ENCODE measurements at places on chromosomes 13 and 19.

GRCh38 chr19:45001087-45001739, at the start of gene RELB:
Gene RELB (plus strand): TSS chr19:45001464. CDS start chr19:45001580, 116 bp downstream.
- DNase-seq, result peak; percentile 99

DNA sequence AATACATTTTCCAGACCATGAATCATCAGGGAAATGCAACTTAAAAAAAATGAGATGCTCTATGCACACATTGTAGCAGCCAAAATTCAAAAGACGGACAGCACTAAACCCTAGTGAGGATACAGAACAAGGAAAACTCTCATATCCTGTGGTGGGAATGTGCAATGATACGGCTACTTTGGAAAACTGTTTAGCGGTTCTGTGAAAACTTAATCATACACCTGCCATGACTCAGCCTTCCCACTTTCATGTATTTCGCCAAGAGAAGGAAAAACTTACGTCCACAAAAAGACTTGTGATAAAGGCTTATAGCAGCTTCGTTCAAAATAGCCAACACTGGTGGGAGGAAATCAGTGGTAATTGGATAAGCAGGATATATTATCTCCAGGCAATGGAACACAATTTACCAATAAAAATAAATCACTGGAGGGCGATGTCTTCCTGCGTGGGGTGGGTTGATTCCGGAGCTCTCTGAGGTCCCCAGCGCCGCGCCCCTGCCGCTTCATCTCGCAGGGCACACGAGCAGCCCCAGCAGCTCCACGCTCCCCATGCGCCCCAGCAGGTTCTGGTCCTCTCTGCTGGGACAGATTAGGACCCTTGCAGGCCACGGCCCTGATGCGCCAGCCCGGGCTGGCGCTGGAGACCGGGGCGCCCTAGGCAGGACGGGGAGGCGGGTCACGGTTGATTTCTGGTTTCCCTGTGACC, 97.2 kb upstream of the ARHGEF7 start:
- no peak for DNase-seq

DNA sequence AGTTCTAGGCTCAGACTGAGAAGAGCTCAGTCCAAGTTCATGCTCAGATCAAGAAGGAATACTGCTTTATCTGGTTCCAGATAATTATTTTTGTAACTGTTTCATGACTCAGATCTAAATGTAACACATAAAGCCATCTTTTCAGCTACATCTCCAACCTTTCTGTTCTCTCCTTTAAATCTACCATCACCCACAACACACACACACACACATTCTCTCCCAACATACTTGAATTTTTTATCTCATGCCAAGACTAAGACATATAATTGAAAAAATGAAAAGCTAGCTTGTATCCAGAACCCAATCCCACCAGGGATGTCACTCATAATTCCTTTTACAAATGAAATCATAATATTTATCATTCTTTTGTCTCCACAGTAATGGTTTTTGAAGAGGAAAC, 7.6 kb downstream of the KATNAL1 start:
- DNase-seq, result no peak

DNA sequence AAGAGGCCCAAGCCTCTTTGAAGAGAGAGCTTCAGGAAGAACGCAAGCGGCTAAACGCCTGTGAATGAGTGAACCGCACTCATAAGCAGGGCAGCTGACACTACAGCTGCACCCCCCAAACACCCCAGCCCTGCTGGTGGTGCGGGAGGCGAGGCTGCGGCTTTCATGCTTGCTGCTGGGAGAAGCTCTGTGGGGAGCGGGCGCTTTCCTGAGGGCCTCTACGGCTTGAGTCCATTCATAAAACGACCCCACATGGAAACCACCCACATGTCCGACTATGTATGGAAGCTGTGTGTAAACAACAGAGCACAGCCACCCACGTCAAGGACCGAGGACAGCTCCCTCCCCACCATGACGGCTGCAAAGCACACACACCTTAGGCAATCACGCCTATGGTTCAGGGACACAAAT, 5.5 kb downstream of the AP3D1 start:
- no peak for DNase-seq

DNA sequence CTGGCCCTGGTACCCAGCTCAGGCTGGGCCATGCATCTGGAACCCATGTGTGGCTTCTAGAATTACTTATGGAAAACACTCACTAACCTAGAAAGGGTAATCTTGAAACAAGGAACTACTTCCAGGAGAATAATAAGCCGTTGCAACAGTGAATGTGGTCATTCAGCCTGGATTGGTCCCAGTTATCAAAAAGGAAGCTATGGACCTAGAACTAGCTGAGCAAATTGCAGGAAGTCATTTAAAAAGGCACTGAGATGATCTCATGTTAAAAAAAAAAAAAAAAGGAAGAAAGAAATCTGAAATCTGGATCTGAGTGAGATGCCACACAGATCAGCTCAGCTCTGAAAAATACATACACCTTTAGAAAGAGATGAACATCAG, 59.6 kb downstream of the DCT start:
- DNase-seq, result no peak

- DNase-seq, result no peak
Observed at GRCh38 chr19:418761-419671, 10.1 kb upstream of the C2CD4C start.

DNA sequence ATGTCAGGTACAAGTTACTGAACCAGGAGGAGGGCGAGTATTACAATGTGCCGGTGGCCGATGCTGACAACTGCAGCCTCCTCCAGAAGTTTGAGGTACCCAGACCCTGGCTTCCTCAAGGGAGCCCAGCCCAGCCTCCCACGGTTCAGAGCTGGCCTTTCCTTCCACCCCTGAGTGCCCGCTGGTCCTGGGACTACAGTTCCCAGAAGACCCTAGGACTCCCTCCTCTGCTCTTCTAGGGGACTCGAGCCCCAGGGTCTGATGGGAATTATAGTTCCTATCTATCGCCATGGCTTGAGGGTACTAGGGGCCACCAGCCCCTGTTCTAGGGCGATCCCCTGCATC, 11.0 kb downstream of the PRKCG start:
- no peak for DNase-seq

GRCh38 chr19:5536337-5536894, 31.3 kb downstream of the TINCR start:
- no peak for DNase-seq

DNA sequence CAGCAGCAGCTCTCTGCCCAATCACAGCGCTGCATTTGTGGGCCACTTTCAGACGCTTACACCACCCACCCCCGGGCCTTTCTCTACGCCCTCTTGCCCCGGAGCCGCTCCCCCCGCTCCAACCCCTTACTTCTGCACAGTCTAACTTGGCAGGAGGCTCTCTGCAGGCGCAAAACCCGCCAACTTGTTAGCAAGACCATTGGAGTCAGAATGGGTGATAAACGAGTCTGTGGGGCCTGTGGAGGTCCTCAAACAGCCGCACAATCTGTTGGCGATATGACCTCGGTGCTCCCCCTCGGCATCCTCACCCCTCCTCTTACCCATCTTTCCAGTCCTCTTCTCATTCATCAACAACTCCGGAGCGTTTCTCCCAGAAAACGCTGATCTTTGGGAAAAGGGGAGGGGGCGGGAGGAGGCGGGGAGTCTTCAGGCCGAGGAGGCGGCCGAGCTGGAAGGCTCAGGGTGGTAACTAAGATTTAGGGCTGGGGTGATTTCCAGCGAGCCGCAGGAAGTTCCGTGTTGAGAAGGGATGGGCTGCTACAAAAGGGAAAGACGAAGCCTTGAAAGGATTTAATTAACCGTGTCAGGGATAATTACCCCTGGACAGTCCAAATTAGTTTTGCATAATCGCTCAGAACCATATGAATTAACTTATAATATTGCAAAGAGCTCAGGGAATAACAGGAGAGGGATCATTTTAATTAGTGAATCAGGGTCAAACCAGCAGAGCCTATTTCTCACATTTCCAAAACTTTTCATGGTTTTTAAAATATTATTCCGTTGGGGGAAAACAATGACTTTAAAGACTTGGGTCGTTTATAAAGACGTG, 4.1 kb downstream of the SOX21 start:
- peak; percentile 27 for DNase-seq

DNA sequence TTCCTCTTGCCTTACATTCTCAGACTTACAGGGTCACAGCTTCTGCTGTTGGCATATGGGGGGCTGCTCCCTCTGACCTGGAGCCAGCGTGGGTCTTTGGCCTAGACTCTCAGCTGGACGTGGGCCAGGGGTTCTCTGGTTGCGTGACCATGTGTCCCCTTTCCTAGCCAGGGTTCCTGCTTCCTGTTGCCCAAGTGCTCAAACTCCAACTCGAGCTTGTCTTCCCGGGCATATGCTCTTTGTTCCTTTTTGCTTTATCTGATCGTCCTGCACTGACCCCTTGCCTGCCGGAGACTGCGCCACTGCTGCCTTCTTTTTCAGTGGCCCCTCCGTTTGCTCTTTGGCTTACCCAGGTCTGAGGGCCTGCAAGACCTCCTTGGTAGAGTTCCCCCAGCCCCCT, 25.3 kb upstream of the GPR183 start:
- DNase-seq, result no peak

GRCh38 chr13:99103536-99103935, 97.1 kb upstream of the UBAC2 start:
- DNase-seq, result no peak

Data from stimulated activated CD8-positive, alpha-beta memory T cell treated with anti-CD3 and anti-CD28 coated beads, Interleukin-4, amount 100 ng/mL, for 48 hours (primary cell).